ENCODE measurements at places on chromosomes 2 and 18.

DNA sequence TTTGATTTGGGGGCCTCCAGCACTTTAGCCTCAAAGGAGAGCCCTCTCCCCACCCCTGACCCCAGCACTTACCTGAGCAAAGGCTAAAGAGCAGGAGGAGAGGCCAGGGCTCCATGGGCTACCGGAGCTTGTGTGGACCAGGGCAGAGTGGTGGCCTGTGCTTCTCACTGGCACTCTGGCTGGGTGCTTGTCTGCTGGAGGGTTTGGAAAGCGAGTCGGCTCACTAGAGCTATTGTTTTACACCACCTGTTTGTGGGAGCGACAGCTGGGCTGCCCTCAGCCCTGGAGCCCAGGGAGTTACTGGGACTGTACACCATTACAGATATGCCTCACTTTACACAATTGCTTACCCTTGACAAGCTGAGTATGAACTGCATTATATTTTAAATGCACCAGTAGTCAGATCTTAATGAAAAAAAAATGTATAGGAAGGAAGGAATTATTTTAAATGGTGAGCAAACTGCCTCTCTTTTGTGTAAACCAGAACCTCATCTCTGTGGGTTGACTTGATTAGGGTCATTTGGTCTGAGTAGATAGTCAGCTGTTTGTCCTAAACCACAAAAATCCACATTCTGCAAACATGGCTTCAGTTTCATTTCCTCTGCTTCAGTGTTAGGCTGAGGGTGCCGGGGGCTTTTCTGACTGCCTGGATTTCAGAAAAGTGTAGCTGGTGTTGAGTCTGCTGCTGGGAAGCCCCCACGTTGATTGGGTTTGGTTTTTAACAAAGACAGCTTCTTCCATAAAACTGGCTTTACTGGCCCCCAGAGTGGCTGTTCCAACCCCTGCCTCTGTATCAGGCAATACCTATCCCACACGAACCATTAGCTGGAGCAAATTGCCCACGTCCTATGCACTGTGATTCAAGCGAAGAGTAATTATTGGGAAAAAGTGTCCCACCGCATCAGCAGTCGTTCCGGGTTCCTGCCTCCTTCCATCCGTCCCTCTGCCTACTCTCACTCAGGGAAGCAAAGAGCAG is at the start of gene CHRNA1:
CHRNA1 (minus strand) TSS at position 193 of the 976 bp plus-strand sequence; CDS start at position 115, 78 bp downstream.
- DNase-seq: no peak

DNA sequence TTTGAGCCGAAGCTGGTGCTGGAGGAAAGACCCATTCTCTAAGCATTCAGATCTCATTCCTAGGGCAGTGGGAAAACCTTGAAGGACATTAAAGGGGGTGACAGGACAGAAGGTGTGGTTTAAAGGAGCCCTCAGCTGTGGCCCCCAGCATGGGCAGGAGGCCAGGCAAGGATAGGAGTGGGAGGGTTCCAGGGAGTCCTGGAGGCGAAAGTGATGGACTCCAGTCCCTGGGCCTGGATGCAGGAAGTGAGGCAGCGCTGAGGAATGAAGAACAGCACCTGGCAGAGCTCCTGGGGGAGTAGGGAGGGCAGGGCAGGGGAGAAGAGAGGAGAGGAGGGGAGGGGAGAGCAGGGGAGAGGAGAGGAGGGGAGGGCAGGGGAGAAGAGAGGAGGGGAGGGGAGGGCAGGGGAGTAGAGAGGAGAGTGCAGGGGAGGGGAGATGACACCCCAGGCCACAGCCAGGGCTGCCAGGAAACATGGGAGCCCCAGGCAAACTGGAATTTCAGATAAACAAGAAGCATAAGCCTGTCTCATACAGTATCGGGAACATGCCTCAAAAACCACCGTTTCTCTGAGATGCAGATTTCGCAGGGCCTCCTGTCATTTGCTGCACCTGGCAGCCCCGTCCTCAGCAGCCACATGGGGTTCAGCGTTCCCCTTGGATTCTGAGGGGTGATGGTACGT is 5.7 kb downstream of the RAMP1 start:
- no peak for DNase-seq

DNA sequence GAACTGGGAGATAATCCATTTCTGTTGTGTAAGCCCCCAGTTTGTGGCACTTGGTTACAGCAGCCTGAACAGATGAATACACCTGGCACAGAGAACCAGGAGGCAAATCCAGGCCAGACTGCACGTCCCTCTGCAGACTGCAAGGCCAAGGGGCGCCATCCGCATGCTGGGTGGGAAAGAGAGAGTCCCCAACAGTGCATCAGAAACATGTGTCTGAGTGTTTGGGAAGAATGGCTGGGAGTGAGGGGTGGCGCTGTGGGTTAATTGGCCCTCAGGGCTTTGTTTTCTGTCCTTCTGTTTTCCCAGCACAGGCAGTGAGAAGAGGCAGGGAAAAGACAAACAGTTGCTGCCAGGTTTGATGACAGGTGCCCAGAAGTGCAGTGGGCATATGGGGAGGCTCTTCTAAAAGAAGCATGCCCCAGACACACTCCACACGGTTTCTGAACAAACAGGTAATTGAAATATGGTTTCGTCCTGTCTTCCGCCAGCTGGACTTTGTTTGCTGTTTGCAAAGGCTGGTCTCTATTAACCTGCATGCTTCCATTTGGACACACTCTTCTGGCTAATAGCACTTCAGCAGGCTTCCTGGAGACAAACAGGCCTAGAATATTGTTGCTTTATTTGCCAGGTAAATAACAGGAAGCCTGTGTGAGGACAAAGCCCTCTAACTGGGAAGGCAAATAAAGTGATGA is 43.4 kb upstream of the SEC11C start:
- no peak for DNase-seq

GRCh38 chr2:103401621-103402020 is 639.8 kb downstream of the TMEM182 start:
- DNase-seq: no peak

GRCh38 chr18:13445241-13445897 is 226.8 kb downstream of the LDLRAD4 start:
- DNase-seq: no peak

DNA sequence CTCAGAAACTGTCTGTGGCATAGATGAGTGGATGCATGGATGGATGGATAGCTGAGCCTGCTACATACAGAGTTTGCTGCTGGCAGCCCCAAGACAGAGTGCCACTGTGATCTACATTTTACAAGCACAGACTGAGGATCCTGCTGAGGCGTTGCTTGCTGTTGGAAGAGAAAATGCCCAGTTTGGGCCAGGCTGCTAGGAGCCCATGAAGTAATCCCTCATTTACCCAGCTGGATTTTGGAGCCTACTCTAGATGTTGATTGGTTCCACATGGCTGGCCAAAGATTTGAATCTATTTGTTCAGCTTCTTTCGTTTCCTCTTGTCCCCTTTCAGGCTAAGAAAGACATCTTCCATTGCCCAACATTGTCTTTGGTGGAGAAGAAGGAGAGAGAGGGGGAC is 261.3 kb downstream of the CLIP4 start:
- DNase-seq: no peak

GRCh38 chr2:8144785-8145184 is 537.1 kb upstream of the ID2 start:
- DNase-seq: no peak

DNA sequence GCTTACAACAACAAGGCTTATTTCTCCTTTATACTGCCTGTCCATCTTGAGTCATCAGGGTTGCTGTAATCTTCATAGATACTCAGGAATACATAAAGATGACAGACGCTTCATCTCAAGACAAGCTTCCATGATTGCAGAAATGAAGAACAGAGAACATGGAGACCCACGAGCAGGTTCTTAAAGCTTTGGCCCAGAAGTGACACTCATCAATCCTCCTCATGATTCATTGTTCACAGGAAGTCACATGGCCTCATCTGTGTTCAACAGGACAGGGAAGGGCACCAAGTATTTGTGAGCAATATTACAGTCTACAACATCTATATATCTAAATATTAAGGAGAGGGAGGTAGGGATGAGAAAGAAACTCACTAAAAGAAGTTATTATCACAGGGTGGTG is 36.5 kb upstream of the PGAP1 start:
- no peak for DNase-seq

DNA sequence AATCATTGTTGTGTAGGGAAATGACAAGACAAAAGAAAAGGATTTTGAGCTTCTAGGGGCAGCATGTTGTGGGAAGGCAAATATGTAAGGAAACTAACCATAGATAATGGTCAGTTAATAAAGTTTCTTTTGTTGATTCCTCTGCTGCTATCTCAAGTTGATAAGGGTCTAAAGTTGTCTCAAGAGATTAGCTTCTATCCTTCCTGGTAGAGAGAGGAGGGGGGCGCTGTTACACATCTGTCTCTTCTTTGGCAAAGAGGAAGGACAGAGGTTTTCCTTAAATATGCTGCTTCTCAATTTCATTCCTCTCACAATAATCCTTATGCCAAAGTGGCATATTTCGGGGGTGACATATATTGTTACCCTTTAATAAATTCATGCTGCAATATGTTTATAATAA is 944.0 kb downstream of the DPP10 start:
- no peak for DNase-seq

DNA sequence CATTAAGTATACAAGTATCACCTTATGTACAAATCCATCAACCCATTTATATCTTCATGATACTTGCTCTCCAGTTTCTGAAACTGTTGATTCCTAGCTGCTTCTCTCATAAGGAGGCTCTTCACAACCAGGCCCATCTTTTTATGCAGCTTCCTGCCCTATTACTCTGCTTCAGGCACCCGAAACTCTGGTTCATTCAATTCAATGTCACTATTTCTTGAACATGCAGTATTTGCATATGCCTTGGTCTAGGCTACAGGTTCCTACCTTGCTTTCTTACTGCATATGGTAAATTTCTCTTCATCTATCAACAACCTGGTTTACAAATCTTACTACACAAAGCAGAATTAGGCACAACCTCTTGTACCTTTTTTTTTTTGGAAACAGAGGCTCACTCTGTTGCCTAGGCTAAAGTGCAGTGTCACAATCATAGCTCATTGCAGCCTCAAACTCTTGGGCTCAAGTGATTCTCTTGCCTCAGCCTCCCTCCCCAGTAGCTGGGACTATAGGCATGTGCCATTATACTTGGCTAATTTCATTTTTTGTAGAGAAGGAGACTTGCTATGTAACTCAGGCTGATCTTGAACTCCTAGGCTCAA is 2.7 kb upstream of the CDKL4 start:
- DNase-seq: no peak

GRCh38 chr2:217831306-217831705 is 171.5 kb downstream of the TNS1 start:
- DNase-seq: no peak

- DNase-seq: no peak
Measured at GRCh38 chr2:46305767-46306166, 8.6 kb downstream of the EPAS1 start.

- no peak for DNase-seq
Measured at GRCh38 chr2:106061611-106062349, 132.3 kb downstream of the UXS1 start.

DNA sequence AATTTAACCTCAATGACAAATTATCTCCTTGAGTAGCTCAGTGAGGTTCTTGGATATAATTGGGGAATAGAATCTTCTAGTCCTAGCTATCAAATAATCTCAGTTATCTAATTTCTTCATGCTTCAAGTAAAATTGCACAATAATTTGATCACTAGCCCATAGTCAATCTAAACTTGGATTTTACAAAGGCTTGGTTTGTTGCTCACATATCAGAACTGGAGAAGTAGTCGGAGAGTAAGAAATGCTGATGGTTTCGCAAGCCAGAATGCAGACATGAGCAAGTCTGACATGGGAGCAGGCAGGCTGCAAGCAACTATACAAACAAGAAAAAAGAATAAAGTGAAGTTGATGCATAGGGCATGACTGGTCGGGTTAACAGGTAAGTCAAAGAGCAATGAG is 11.7 kb upstream of the PDE11A start:
- DNase-seq: no peak

GRCh38 chr2:168470320-168471162 is 14.5 kb downstream of the CERS6 start:
- DNase-seq: no peak

DNA sequence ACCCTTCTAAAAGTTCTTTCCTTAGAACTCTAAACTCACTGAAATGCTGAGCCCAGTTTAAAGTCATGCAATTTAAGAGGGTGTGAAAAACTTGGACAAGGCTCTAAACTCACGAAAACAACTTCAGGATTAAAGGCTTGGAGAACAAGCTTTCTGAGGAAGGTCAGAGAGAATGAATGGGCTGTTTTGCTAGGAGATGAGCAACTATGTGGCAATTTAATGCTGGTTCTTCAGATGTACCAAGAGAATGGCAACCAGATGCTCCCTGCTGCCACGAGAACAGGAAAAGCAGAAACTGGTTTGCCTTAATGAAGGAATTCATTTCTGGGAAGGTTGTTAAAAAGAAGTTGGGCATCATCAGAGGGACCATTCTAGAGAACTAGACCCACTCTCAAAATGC is 77.8 kb upstream of the PMAIP1 start:
- DNase-seq: no peak

- no peak for DNase-seq
Measured at GRCh38 chr18:604771-605170, 8.0 kb downstream of the CLUL1 start.

DNA sequence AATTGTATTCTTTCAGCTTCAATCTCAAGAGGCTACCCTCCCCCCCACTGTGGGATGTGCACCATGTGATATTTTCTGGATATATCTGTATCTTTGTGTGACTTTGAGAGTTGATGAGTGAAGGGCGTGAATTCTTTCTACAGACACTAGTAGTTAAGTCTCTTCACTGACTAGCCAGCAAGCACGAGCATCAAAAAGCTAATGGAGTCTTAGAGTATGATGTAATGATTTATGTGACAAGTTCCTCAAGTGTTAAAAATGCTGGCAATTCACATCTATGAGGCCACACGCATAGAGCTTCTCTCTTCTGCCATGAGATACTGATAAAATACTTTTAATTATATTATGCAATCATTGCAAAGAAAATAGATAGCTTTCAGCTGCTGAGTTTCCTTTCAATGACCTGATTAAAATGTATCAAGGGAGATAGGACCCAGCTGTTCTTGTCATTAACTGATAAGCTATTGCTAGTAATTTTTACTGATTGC is 304.8 kb downstream of the TRIB2 start:
- no peak for DNase-seq

Data from stimulated activated CD8-positive, alpha-beta memory T cell treated with anti-CD3 and anti-CD28 coated beads, Interleukin-2, amount 100 ng/mL, for 1 hour (primary cell).